Astrocyte (in vitro differentiated cells and primary cell): ENCODE measurements at places on chromosomes 5 and 9. TPM values are rescaled to one million over a fixed set of nuclear protein-coding genes. Genes with fewer than 3 reads are reported as not detected.

The LRRTM2 gene
- total RNA-seq, result 0.54 and 0.70 TPM in 2 replicates

GRCh38 chr5:176812269-176813259 lies 2.2 kb downstream of the UNC5A start:
- no peak overlapping the region for H3K27ac ChIP-seq
- peaks cover 12% of the 10 kb centered on the region for H3K4me1 ChIP-seq
- peaks cover 57% of the 10 kb centered on the region for H3K27me3 ChIP-seq
- H3K4me3 ChIP-seq, result no peak overlapping the region

The WDR38 gene
- total RNA-seq, result not detected in 2 replicates

DNA sequence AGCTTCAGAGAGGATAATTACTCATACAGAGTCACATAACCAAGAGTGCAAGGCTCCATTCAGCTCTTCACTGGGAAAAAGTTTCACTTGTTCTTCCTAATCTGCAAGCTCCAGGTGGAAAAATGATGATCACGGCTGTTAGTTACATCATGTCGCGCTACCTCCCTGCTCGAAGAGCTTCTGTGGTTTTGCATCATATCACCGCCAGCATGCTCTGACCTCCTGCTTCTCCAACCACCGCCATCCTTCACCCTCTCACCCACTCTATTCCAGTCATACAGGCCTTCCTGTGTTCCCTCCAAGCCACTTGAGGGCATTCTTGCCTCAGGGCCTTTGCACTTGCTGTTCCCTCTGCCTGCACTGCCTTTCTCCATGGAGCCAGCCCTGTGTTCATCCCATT lies 47.1 kb downstream of the COL27A1 start:
- peaks cover 21% of the 10 kb centered on the region for H3K4me1 ChIP-seq
- no peaks in the 10 kb centered on the region for H3K27me3 ChIP-seq
- no peak for DNase-seq

GRCh38 chr5:52710972-52711596 lies 76.6 kb upstream of the ITGA1 start:
- H3K27ac ChIP-seq, result no peak overlapping the region
- H3K4me1 ChIP-seq, result peaks cover 14% of the 10 kb centered on the region
- DNase-seq, result no peak
- peaks cover 3% of the 10 kb centered on the region for H3K27me3 ChIP-seq

DNA sequence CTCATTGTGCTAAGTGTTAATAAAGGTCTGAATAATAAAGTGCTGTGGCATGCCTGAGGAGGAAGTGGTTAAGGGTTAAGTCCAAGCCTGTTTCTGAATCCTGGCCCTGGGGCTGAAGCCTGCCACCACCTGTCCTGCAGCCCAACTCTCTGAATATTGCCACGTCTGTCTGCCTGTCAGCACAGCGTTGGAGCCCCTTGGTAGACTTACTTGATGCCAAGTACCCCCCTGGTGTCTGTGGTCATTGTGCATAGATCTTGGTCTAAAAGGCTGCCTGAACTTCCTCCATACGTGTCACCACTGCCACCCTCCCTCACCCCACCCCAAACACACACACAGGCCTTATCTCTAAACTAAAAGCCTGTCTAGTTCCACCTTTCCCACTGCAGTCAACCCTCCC lies 35.4 kb upstream of the SLC2A8 start:
- no peaks in the 10 kb centered on the region for H3K27me3 ChIP-seq
- H3K4me1 ChIP-seq, result no peaks in the 10 kb centered on the region
- DNase-seq, result no peak
- H3K27ac ChIP-seq, result no peak overlapping the region
- no peaks in the 10 kb centered on the region for H3K36me3 ChIP-seq

The KIF12 gene
- total RNA-seq, result 0.34 and 0.50 TPM in 2 replicates

DNA sequence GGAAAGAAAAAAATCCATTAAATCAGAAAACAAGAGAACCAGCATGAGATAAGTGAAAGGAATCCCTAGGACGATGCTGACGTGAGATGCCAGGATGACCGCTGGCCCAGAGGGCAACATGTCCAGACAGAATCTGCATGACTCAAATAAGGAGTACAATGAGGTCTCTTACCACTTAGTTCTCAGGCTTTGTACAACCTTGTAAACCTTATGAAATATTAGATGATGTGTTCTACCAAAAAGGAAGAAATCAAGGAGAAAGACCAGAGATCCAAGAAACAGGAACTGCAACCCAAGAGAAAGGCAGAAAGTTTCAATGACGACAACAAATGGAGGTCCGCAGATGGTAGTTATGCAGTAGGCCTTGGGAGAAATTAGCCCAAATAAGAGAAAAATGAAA lies 2.8 kb upstream of the GPR150 start:
- DNase-seq, result peak; percentile 56
- peak overlapping the region; percentile 45 for H3K27ac ChIP-seq
- H3K4me1 ChIP-seq, result peaks cover 19% of the 10 kb centered on the region

The ANGPTL2 gene
- 17.5 and 21.3 TPM in 2 replicates for total RNA-seq

GRCh38 chr5:111494355-111494999 lies 17.9 kb downstream of the STARD4 start:
- H3K27me3 ChIP-seq, result no peaks in the 10 kb centered on the region
- peaks cover 33% of the 10 kb centered on the region for H3K36me3 ChIP-seq
- no peak overlapping the region for H3K4me3 ChIP-seq
- peak overlapping the region; percentile 5 for H3K27ac ChIP-seq

DNA sequence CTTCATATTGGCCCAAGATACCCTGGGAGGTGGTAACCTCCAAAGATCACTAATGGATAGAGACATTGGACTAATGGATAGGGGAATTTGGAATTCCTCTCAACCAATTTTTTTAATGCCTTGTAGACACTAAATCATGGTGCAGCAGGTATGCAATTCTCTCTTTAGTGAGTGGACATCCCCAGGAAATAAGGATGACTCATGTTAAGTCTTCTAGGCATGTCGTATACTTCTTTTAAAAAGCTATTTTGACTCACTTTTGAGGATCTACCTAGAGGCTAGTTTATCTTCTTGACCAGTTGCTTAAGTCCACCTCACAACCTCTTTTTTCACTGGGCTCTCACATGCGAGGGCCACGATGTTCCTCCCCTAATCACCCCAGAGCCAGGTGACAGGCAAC lies 211.6 kb upstream of the CDH12 start:
- no peak overlapping the region for H3K27ac ChIP-seq
- no peaks in the 10 kb centered on the region for H3K27me3 ChIP-seq
- no peaks in the 10 kb centered on the region for H3K4me1 ChIP-seq

The VAV2 gene
- total RNA-seq, result 36.5 and 41.6 TPM in 2 replicates
